ENCODE measurements at places on chromosomes 16 and 17.
A peak's percentile ranks its signal among the peaks of the same experiment; 100 is the strongest.

DNA sequence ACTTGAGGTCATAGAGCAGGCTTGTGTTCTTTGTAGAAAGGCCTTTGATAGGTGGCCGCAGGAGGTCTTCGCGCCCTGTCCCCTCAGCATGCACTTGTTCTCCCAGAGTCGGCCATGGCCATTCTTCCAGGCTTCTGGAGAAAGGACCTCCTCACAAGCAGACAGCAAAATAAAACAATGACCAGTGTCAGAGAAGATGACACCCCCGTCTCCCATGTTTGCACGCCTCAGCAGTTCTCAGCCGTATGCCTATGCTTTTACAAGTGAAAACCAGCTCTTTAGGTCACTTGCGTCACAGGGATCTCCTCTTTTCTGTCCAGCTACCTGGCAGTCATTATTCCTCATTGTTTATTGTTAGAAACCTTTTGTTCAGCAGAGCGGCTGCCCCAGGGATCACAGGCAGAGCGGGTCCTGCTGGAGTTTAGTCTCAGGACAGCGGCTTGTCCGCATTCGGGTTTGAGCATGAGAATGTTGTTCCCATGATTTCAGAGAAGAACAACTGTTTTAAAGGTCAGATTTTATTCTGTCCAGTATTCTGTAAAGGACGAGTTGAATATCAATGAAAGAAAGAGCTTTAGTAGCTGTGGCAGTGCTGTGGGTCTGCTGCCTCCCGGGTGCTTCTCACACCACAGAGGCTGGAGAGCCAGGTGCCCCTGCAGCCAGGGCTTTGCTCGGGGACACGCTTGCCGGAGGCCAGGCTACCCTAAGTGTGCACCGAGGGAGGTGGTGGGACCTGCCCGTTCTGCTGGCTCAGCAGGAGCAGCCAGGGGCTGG, 123.9 kb downstream of the RPTOR start:
- no peak for DNase-seq

DNA sequence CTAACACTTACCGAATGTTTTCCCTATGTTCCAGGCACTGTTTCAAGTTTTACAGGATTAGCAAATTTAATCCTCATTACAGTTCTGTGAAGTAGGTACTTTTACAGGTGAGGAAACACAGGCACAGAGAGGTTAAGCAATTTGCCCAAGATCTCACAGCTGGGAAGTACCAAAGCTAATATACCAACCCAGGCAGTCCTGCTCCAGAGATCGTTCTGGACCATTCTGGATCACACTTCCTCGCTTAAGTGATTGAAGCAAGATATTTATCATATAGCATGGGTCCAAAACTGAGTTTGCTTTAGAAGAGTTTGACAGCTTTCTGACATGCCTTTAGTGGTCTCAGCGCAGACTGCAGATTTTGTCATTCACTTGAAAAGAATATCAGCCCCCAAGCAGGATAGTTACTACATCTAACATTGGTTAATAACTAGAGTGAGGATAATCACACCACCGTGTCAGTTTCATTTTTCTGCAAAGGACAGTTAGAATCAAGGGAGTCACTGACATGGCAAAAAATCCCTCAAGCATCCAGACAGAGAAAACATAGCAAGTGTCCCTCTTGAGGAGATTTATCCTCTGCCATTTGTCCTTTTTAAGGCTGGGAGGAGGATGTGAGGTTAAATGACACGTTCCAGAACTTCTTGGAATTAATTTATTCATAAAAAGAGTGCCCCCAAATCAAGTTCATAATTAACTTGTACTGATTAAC, 5.1 kb downstream of the HS3ST3B1 start:
- DNase-seq = no peak

GRCh38 chr16:72437891-72438290, 265.9 kb upstream of the PMFBP1 start:
- DNase-seq = no peak

GRCh38 chr16:89861648-89862047, 11.7 kb upstream of the TCF25 start:
- DNase-seq = no peak

- peak; percentile 88 for DNase-seq
These were observed at the start of gene TP53I13 for GRCh38 chr17:29568331-29569244. Gene TP53I13, plus strand, starts transcription at chr17:29568701. Its CDS starts 58 bp downstream, at chr17:29568759.

- DNase-seq = no peak
These were observed 30.4 kb downstream of the ZNF624 start for GRCh38 chr17:16623282-16623681.

DNA sequence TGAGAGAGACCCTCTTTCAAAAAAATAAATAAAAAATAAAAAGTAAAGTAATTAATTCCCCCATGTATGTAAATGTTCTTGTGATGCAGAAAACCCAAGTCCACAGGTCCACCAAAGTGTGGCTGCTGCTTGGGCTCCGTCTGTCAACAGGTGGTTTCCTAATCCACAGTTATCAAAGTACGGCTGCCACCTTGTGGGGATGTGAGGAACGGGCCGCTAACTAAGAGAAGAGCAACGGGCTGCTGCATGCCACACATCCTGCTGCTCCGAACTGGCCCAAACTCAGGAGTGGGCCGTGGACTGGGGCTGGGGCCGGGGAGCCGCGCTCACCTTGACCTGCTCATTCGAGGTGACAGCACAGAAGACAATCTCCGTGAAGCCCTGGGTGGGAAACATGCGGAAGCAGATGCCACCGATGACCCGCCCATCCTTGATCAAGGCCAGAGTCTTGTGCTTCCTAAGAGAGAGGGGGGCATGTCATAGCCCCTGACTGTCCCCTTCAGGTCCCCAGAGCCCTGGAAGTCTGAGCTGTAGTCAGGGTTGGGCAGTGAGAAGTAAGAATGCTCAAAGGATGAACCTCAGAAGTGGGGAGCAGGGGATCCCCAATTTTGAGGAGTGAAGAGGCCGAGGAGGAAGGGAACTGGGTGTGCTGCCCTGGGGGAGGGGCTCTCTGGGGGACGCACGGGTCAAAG, 4.3 kb downstream of the KAT2A start:
- peak; percentile 72 for DNase-seq

DNA sequence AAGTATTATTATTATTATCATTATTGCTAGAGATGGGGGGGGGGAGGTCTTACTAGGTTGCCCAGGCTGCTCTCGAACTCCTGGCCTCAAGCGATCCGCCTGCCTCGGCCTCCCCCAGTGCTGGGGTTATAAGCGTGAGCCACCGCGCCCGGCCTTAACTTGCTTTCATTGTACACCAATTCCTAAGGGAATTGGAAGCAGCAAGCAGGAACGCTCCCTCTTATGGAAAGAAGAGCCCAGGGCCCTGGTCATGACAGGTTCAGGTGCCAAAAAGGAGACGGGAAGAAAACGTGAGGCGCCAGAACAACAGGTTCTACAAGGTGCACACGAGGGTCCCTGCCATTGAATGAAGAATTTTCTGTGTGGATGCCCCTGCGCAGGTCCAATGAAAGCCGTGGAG, 540 bp upstream of the RPL38 start:
- DNase-seq = no peak

DNA sequence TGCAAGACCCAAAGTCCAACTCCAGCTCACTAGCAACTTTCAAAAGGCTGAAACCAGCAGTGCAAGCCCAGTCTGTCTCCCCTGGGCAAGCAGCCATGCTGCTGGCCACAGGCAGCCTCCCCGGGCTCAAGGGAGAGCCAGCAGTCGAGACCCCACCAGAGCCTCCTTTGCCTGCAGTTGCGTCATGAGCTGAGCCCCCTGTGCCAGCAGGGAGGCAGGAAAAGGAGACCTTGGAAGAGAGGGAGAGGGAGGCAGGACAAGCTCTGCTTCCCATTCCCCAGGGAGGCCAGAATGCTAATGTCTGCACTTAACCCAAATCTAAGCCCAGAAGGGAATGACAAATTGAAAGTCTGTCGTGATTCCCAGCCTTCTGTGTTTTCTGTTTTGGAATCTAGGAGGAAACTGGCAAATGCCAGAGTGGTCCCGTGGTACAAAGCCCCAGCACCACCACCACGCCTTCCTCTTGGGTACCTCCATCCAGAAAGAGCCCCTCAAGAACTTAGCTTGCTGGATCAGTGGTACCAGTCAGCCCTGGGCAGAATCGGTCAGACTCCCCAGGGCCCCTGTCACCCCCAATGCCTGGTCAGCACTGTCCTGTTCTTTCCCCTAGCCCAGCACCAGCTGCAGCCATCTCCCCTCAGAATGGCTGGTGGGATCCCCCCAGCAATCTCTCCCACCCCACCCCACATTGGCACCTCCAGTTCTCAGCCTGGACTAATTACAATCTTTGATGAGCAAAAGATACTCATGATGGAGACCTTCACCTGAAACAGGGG, 99.3 kb upstream of the TNRC6C start:
- DNase-seq = no peak

DNA sequence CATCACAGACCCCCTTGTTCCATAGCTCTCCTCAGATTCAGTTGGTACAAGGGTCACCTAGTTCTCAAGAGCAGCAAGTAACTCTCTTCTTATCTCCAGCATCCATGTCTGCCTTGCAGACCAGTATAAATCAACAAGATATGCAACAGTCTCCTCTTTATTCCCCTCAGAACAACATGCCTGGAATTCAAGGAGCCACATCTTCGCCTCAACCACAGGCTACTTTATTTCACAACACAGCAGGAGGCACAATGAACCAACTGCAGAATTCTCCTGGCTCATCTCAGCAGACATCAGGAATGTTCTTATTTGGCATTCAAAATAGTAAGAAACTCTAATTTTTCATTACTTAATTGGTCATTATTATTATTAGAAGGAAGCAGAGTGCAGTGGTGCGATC, 32.4 kb downstream of the NQO1 start:
- DNase-seq = no peak

DNA sequence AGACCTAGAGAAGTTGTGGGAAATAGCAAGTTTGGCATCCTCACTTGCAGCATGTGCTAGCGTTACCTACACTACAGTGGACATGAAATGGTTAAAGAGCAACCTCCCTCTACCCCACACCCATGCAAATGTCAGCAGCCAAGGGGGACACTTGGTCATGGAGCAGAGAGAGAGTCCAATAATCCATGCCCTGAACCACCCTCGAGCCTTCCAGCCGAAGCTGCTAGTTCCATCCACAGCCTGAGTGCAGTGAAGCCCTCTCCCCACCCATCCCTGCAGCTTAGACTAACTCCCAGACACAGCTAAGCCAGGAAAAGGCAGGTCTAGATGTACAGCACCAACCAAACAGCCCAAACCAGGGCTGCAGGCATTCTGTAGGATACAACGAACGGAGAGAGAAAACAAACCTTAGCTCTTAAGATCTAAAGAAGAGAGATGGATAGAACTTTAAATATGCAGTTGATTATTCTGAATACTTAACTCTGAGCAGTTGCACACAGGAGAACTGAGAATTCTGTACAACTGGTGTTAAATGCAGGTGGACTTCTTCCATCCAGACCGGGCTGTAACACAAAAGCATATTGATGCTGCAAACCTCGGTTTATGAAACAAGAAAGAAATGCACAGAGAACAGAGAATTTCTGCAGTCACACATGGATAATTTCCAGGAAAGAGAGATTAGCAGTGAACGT, 93.8 kb downstream of the SALL1 start:
- DNase-seq = no peak

DNA sequence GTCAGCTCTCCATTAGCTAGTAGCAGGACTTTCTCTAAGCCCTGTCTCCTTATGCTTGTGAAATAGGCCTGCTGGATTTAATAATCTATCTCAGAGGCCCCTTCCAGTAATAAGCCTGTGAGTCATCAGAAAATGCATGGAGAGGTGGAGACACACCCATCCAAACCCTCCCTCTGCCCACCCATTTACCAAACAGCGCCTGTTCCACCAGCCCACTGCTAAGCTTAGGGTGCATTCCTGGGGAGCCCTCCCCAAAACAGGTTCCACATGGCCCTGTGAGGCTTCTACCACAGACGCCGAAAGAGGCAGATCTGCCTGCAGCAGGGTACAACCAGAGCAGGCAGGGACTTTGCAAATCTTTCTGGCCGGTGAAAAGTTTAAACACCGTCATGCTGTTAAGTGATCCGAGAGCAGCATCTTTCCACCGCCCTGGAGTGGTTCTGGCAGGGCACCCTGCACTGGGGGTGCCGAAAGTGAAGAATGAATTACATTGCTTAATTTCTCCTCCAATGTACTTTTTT, 99.3 kb downstream of the GAS7 start:
- peak; percentile 91 for DNase-seq

DNA sequence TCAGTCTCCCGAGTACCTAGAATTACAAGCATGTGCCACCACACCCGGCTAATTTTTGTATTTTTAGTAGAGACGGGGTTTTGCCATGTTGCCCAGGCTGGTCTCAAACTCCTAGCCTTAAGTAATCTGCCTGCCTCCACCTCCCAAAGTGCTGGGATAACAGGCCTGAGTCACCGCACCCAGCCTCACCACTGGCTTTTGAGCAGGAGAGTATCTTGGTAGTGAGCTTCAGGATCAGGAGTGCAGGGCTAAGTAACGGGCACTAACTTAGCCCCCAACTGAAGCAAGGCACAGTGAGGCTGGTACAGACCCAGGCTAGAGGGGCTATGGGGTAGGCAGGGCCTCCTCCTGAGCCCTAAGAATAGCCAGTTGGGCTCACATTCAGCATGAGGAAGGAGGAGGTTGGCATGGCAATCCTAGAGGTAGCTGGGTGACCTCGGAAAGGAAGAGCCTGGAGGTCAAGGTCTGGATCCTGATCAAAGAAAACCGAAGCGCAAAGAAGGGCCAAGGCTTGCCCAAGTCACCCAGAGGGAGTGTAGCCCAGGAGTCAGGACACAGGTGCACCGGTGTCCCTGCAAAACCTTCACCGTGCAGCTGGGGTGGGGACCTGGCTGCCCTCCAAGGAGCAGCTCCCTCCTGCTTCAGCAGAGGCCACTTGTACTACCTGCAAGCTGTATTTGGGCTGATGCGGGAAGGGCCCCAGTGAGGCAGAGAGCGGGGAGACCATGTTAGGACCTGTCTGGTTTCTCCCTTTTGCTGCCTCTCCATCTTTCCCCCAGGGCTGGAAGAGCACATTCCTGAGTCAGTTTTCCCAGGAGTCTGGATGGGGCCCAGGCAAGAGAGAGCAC, 1.3 kb upstream of the ADGRG5 start:
- DNase-seq = no peak

- peak; percentile 39 for DNase-seq
These were observed 500 bp downstream of the COX6A2 start for GRCh38 chr16:31427441-31428278.

DNA sequence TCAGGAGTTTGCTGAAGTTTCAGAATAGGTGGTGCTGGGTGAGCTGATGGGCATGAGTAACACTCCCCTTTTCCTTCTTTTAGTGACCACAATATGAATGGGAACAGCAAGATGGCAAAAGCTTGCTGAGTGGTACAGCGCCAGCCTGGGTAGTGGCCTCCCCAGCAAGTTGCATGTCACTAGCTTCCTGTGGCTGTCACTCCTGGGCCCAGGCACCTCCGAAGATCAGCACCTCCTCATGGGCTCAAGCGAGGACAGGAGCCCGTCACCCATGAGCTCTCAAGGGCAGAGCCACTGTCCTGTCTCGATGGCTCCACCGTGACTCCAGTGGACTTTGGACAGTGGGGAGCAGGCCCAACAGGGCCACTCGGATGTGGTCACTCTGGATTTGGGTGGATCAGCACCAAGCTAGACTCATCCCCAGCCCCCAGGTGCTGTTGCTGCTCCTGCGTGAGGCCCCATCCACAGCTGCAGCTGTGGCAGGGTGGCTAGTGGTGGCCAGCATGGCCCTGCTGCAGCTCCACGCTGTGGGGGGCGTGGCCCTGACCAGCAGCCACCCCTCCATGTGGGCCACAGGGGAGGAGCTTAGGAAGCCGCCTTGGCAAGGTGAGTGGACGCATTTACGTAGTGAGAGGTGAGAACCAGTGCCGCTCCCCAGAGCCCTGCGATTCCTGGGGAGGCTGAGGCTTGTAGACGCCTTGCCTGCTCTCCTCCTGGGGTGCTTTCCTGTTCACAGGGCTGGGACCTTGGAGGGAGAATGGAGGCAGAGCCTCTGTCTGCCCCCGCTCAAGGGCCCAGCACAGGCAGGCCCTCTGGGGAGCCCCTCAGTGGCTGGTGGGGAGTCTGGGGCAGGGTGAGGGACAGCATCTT, 13.6 kb upstream of the DNASE1 start:
- no peak for DNase-seq

GRCh38 chr16:54991525-54991924, 60.9 kb downstream of the IRX5 start:
- DNase-seq = no peak

Measured in fibroblast of skin of right biceps (primary cell).